ENCODE measurements at places on chromosomes 1 and 21.

DNA sequence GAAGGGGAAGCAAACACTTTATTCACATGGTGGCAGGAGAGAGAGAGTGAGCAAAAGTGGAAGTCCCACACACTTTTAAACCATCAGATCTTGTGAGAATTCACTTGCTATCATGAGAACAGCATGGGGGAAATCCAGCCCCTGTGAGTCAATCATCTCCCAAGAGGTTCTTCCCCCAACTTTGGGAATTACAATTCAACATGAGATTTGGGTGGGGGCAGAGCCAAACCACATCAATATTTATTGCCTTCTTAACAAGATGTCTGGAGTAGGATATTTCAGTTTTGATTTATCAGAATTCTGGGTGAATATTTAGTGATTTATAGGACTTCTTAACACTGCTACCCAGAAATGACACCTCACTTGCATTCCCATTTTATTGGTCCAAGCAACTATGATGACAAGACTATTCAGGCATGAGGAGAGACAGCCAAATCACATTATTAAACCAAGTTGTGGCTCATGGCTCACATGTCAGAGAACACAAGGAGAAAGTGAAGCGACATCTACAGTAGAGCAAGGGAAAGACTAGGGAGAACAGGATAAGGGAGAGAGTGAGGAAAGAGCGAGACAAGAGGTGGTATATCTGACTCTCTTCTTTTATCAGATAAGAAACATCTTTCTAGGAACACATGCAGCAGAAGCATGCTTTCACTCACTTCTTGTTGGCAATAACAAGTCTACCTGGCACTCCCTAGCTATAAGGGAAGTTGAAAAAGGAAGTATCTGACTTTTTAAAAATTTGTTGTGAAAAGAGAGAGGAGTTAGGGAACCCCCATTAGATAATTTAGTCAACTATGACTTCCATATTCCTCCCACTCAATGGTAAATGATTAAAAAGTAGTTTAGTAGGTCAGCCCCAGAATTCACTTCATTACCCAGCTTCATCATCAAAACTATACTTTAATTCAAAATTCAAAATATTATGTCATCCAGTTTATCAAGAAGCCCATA lies 36.6 kb upstream of the PTPRC start:
- H3K27ac ChIP-seq = no peak overlapping the region
- no peak overlapping the region for H3K4me3 ChIP-seq
- no peak for DNase-seq

- no peak for DNase-seq
- peaks cover 8% of the 10 kb centered on the region for H3K4me1 ChIP-seq
- no peaks in the 10 kb centered on the region for H3K36me3 ChIP-seq
- no peaks in the 10 kb centered on the region for H3K27me3 ChIP-seq
- no peak overlapping the region for H3K27ac ChIP-seq
These were observed 194.2 kb downstream of the SIPA1L2 start for GRCh38 chr1:232435729-232436128.

DNA sequence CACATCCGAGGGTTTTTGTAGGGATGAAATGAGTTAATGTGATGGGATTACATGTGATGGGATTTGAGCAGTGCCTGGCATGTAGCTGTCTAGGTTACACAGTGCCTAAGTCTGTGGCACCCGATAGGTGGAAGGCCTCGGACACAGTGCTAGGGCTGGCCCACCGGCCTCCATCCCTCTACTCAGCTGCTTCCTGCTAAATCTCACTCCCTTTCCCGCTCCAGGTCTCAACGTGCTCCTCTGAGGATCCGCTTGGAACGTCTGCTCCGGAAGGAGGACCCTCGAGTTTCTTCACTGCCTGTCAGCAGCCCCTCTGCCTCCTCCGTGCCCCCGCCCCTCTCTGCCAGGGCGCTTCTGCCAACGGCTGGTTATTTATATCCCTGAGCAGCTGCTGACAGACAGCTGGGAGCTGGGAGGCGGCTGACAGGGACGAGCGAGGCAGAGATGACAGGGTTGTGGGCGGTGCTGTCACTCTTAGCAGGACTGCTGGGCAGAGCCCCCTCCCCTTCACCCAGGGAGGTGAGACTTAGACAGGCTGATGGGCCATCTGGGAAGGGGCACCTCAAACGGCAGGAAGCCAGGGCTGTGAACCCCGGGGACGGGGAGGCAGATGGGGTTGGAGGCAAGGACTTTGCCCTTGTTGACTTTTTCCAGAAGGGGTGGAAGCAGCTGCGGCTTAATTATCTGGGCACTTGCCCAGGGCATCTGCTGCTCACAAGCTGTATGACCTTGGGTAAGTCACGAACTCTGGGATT lies 26.6 kb upstream of the LRRN2 start:
- no peak overlapping the region for H3K4me3 ChIP-seq
- no peak overlapping the region for H3K27ac ChIP-seq
- no peak for DNase-seq
- peaks cover 33% of the 10 kb centered on the region for H3K4me1 ChIP-seq
- H3K36me3 ChIP-seq = no peaks in the 10 kb centered on the region
- H3K27me3 ChIP-seq = peaks cover 46% of the 10 kb centered on the region

DNA sequence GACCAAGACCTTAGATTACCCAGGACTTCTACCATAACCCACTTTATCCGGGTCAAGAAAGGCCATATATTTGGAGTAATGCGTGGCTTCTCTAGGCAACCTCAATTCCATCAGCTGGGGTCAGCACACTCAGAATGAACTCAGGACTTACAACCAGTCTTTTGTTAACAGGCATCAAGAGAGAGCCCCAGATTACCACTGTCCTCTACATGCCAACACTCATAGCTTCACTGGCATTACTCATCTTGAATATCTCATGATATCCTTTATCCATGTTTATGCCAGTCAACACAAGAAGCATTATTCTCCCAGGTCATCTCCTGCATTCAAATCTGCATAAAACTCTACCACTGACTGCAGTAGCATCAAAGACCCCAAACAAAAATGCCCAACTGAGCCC lies 6.6 kb upstream of the FCGR2A start:
- no peaks in the 10 kb centered on the region for H3K27me3 ChIP-seq
- no peak overlapping the region for H3K4me3 ChIP-seq
- DNase-seq = no peak
- H3K4me1 ChIP-seq = no peaks in the 10 kb centered on the region

DNA sequence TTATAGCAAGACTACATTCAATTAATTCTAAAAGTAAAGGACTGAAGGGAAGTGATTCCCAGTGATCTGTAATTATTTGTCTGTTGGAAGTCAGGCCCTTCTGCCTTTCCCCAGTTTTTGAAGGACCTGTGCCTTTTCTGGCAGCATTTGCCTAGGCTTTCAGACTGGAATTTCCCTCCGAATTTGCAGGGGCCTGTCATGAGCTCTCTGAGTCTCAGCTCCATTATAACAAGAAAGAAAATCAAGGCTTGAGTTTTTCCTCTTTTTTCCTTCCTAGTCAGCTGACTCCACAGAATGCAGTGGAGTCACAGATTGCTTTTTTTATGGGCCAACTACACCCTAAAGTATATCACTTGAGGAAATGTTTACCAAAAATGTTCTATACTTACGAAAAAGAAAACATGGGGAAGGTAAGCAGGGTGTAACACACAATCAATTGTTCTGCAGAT lies 1.1 kb downstream of the NR5A2 start:
- H3K4me1 ChIP-seq = peaks cover 2% of the 10 kb centered on the region
- H3K4me3 ChIP-seq = peak overlapping the region; percentile 84
- no peak for DNase-seq
- no peaks in the 10 kb centered on the region for H3K36me3 ChIP-seq
- H3K27ac ChIP-seq = no peak overlapping the region
- H3K27me3 ChIP-seq = peaks cover 9% of the 10 kb centered on the region

DNA sequence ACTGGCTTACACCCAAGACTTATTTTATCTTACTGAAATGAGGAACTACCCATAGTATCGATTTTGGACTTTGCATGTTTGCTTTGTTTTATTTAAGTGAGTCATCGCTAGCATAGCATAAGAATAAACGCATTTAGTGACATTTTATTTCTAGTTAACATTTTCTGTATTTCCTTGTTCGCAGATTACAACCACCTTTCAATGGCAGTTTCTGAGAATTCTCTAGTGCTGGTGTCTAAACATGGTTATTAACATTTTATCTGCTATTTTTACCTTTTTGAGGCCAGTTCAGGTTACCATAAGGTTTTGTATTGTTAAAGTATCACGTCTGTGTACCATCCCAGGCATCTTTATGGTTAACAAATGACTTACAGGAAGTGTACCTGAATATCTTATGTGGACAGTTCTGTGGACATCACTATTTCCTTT lies 24.5 kb downstream of the EEIG2 start:
- no peak overlapping the region for H3K27ac ChIP-seq
- peaks cover 17% of the 10 kb centered on the region for H3K36me3 ChIP-seq
- no peak for DNase-seq
- no peaks in the 10 kb centered on the region for H3K27me3 ChIP-seq
- H3K4me3 ChIP-seq = no peak overlapping the region

DNA sequence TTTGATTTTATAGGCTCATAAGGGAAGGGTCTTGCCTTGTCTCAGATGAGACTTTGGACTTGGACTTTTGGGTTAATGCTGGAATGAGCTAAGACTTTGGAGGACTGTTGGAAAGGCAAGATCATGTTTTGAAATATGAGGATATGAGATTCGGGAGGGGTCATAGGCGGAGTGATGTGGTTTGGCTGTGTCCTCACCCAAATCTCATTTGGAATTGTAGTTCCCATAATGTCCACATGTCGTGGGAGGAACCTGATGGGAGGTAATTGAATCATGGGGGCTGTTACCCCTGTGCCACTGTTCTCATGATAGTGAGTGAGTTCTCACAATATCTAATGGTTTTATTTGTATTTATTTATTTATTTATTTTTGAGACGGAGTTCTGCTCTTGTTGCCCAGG lies 6.9 kb upstream of the CSDE1 start:
- H3K27ac ChIP-seq = no peak overlapping the region
- H3K4me3 ChIP-seq = no peak overlapping the region
- H3K4me1 ChIP-seq = no peaks in the 10 kb centered on the region
- no peak for DNase-seq
- H3K27me3 ChIP-seq = no peaks in the 10 kb centered on the region
- no peaks in the 10 kb centered on the region for H3K36me3 ChIP-seq

- H3K27me3 ChIP-seq = 0 out of 2 replicates have a peak, but pooled peaks cover 2% of the 10 kb centered on the region
- H3K4me1 ChIP-seq = no peaks in the 10 kb centered on the region
- H3K36me3 ChIP-seq = peaks cover 17% of the 10 kb centered on the region
- H3K4me3 ChIP-seq = no peak overlapping the region
These were observed 10.9 kb upstream of the RCAN3 start for GRCh38 chr1:24491577-24492360.

GRCh38 chr1:3063379-3064295 lies 5.4 kb upstream of the PRDM16 start:
- no peaks in the 10 kb centered on the region for H3K36me3 ChIP-seq
- H3K4me3 ChIP-seq = peak overlapping the region; percentile 73
- peaks cover 67% of the 10 kb centered on the region for H3K27me3 ChIP-seq

Data from H9 (cell line).